ENCODE measurements at places on chromosomes 1 and 21.

GRCh38 chr1:212132025-212132424 is 96.5 kb downstream of the DTL start:
- no peak for DNase-seq

DNA sequence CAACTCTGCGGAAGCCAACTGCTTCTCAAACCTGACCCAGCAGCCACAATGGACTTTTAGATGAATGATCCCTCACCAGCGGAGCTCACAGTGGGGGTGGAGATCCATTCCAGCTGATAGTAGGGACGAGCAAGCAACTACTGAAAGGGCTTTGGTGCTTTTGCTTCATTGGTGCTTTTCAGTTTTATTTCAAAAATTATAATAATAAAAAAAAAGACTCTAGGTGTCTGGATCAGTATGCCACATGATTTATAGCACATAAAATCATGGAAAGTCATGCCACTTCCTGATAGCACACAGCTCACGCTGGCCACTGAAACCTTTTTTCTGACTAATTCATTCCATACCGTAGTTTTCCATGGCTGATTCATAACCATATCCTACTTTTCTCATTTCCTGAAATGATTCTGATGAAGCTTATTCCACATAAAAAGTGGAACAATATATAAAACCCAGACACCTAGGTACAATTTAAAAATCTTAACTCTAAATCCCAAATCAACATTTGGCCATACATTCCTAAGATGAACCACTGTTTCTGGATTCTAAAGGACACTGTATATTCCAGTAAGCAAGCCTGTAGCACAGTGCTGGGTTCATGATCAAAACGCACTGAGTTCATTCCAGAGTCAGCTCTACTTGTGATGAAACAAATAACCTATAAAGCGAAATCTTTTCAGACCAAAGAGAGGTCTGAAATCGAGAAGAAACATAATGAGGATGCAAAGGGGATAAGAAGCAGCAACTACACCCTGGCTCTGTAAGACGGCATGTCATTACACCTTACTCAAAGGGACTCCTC is 41.3 kb upstream of the KCNE1 start:
- no peak for DNase-seq

- no peak for DNase-seq
These were observed 224.7 kb downstream of the CAMTA1 start for GRCh38 chr1:7009741-7010525.

GRCh38 chr1:92708368-92708950 is 76.4 kb downstream of the EVI5 start:
- no peak for DNase-seq

DNA sequence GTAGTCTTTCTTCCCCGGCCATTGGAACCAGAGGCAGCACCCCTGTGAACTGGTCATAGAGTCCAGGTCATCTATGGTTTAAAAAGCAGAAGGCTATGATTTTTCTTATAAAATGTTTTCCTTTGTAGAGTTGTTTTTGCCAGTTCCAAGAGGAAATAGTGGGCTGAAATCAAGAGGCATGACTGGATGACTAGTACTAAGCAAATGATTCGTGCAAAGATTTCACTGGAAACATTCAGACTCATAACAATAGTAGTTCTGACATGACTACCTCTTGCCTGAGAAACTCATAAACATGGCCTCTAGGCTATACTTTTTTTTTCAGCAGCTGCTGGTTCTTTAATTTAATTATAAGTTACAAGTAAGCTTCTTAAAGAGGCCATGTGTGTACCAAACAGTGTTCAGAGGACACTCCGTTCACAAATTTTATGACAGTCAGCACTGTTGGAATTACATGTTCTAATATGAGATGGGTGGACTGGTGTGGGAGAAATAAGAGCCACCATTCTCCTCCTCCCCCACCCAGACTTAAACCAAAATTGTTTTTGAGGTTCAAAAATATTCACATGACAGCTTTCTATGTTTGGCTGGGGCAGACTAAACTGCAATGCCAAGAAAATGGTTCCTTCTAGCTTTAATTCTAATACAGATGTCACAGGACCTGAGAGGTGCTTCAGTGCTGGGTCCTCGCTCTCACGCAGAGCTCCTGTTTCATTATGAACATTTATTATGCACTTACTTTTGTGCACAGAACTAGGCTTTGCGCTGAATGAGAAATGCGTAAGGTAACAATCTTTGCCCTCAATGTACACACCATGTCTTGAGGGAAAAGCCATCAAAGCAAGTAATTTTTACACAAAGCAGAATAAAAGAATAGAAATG is 147.5 kb downstream of the ZC3H11B start:
- DNase-seq, result no peak

- no peak for DNase-seq
These were observed 26.7 kb downstream of the TSPAN2 start for GRCh38 chr1:115062542-115063004.

DNA sequence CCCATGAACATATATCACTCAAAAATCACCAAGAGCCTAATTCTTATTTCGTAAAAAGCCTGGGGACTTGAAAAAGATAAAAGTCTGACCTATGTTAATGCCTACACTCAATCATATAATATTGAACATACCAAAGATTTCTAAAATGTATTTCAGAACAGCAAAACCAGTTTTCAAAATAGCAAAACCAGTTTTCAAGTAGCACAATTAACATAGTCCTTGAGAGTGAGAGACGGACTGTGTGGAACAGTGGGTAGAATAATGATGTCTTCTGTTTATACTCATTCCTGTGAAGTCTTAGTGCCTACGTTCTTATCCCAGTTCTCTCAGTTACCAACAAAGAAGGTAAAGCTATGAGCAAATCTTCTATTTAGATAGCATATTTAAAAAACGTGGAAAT is 22.3 kb upstream of the RGS2 start:
- no peak for DNase-seq

DNA sequence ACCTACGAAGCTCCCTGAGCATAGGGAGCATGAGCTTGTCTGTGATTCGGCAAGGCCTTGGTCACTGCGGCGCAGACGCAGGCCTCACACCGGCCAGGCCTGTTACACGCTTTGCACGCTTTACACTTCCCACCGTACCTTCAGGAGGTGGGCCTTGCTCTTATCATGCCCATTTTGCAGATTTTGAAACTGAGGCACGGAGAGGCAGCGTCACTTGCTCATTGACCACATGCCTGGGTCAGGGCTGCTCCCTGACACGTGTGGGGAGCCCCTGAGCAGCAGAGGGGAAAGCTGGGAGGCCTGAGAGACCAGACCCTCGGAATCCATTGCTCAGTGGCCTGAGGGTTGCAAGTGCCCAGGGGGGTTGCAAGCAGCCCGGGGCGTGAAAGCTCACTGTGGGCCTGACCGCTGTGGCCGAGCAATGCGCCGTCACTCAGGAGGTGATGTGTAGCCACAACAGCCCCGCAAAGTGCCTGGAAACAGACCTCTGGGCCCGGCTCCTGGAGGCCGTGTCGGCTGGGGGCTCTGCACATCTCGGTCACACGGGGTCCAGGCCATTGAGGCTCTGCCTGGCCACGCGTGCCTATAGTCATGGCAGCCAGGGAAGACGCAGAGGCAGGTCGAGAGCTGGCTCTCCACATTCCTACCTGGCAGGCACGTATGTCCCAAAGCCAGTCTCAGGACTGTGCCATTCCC is 6.9 kb downstream of the ARHGEF16 start:
- no peak for DNase-seq

- no peak for DNase-seq
These were observed 113.7 kb upstream of the WARS2 start for GRCh38 chr1:119254067-119254720.

DNA sequence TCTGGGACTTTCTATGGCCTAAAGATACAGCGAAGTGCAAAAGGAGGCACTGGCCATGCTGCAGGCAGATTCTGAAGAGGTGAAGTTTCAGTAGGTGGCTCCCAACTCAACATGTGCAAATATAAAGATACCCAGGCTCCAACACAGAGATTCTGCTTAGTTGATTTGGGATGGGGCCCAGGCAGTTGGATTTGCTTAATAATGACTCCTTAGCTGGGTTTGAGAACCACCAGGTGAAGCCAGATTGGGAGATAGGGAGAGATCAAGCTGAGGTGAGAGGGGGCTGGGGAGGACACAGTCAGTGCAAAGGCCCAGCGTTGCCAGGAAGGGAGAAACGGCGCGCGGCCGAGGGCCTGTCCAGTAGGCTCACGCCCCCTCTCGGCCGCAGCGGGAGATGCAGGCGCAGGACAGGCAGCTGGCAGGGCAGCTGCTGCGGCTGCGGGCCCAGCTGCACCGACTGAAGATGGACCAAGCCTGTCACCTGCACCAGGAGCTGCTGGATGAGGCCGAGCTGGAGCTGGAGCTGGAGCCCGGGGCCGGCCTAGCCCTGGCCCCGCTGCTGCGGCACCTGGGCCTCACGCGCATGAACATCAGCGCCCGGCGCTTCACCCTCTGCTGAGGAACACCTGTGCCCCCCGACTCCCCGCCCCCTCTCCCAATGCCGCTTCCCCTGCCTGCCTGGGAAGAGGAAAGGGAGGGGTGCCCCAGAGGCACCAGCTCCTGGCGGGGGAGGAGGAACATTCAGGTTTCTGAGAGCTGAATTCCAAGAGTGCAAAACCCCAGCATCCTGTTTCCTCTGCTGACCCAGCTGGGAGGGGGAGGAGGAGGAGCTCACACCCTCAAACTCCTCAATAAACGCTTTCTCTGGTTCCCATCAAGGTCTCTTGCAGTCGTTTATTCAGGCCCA is 1.2 kb downstream of the FAM167B start:
- DNase-seq, result peak; percentile 74

DNA sequence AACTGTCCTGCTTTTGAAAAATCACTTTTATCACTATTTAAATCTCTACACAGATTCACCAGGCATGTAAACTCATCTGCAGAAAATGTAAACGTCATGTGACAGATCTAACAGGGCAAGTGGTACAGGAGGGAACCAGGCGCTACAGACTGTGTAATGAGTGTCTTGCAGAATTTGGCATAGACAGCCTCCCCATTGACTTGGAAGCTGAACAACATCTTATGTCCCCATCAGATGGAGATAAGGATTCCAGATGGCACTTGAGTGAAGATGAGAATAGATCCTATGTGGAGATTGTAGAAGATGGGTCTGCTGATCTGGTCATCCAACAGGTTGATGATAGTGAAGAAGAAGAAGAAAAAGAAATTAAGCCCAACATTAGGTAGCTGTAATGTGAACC is 50.3 kb downstream of the ZBTB8OS start:
- DNase-seq, result no peak

DNA sequence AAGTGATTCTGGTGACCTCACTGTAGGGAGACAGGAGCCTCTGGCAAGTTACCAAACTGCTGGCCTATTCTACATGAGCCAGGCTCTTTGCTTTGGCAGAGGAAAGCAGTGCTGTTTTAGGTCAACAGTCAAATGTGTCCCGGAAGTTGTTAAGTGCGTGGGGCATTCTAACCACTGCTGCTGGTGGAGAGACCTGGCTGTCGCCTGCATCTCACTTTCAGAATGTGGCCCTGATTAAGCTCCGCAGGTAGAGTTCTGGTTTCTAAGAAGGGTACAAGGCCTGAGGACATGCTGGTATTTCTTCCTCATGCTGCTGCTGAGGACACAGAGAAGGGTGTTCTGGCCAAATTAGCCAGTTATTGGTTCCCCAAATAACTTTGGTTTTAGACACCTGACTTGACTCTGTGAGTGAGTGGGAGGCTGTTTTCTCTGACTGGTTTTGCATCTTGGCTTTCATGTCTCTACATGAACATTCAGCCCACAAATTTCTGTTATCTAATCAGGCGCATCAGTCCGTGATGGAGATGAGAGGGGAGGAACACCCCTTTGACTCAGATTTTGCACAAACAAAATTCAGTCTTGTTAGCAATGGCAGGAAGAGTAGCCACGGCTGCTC is 120.8 kb downstream of the LMO4 start:
- DNase-seq, result no peak

DNA sequence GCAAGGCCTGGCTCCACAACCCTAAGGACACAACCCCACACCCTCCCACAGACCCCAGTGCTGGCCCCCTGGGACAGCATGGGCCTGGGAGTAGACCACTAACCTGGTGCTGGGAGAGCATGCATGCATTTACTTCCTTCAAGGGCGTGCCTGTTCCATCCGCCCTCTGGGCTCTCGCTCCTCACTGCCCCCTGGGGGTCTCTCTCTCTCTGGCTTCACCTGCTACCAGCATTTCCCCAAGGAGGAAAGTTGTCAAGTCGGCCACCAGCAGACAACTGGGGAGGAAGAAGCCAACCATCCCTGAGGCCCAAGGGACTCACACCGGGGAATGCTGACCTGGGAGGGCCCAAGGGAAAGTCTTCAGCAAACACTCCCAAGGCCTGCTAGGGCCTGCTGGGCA is 6.5 kb downstream of the LRP8 start:
- peak; percentile 17 for DNase-seq

GRCh38 chr1:33860671-33861070 is 3.2 kb upstream of the HMGB4 start:
- DNase-seq, result no peak

DNA sequence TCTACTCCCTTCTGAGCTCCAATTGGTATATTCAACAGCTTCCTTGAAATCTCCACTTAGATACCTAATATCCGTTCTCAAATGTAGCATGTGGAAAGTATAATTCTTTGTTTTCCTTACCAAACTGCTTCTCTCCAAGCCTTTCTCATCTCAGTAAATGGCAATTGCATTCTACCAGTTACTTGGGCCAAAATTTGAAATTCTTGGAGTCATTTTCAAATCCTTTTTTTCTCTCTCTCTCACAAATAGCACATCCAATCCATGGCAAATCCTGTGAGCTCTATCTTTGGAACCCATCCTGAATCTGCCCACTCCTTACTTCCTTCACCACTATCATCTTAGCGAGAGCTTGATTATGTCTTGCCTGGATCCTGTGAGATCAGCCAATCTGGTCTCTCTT is 39.3 kb upstream of the SLC35F3 start:
- no peak for DNase-seq

- DNase-seq, result no peak
These were observed 577.0 kb downstream of the LMO4 start for GRCh38 chr1:87905651-87906050.

- DNase-seq, result no peak
These were observed 79.4 kb downstream of the CAPZB start for GRCh38 chr1:19405761-19406487.

- DNase-seq, result no peak
These were observed 220.7 kb upstream of the POU3F1 start for GRCh38 chr1:38267037-38268036.
